Epithelial cell of prostate (primary cell): ENCODE measurements at places on chromosomes 2 and 18.
A peak's percentile ranks its signal among the peaks of the same experiment; 100 is the strongest.

GRCh38 chr2:226983895-226984749, 148.3 kb downstream of the RHBDD1 start:
- DNase-seq: no peak

DNA sequence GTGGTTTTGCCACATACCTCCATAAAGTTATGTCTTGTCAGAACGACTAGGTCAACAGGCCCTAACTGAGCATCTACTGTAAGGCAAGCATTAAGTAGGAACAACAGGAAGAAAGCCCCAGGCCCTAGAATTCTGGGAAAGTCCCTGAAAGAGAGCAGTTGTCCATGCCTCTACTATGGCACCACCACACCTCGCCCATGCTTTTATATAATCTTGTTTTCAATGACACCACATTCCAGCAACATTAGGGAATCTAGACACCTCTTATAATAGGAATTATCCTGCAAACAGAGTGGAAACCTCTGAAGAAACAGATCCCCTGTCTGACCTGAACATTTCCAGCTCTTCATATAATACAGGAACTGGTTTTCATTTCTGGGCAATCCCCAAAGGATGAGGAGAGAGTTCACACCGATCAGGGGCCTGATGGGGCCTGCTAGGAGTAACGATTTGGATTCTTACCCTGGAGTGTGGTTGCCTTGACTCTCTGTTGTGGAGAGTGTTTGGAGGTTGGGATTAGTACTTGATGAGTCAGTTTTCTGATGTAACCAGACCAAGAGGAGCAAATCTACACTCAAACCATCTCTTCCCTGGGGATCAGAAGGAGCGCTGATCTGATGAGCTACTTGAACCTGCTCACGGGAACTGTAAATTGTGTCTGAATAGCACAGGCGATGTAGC, 31.9 kb upstream of the CEP68 start:
- peak; percentile 27 for DNase-seq

- DNase-seq: no peak
These were observed 65.3 kb downstream of the MYO3B start for GRCh38 chr2:170243118-170243837.

DNA sequence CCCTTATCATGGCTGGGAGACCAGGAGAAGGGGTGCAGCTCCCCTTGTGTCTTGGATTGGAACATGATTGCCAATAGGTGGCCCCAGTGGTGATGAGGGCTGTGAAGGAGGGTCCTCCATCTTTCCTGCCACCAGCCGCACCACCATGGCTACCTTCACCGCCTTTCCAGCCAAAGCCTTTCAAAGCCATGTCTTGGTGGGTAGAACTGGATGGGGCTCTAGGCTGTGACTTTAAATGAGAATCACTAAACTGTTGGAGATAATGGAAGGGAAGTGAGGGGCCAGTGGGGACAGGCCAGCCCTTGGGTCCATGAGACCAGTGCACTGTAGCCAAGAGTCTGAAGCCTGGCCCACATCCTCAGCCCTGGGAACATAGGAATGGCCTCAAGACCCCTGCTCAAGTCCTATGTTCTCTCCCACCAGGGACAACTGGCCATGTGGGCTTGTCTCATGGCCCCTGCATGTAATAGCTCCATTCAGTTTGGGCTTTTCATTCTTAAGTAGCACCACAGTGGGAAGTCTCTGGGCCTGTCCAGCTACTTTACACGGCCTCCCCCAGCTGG, 345.7 kb downstream of the DYSF start:
- DNase-seq: no peak

GRCh38 chr2:1632510-1632909, 111.8 kb downstream of the PXDN start:
- DNase-seq: no peak

DNA sequence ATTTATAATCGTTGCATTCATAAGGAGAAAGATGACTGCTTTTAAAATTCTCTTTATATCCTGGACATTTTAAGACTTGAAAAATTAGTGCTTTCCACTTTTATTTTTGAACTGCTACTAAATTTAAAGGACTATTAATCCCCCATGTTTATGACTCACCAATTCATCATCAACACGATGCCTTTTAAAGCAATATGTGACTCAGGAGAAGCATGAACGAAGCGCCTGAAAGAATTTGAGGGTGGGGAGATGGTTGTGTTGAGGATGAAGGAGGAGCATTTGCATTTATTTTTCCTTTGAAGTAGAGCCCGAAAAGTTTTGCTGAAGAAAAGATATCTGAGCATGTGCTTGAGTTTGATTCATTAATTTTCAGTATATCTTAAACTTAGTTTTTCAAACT, 192.2 kb upstream of the LRRTM1 start:
- DNase-seq: peak; percentile 29
